ENCODE measurements at places on chromosomes 13 and 19.
A peak's percentile ranks its signal among the peaks of the same experiment; 100 is the strongest.

DNA sequence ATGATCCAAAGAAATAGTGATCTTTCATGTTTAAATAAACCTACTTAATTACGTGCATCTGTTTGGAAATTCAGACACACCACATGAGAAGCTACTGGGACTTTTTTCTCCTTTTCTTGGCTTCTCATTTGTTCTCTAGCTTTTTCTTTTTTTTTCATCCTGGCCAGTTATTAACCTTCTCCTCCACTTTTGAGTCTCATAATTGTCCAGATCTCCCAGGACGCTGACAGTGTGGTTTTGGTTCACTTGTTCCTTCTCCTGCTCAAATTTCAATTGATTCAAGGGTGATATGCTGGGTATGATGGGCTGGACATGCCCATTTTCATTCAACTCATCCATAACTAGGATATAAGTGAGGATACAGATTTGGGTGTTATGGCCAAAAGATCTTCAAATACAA is 152.3 kb downstream of the TM9SF2 start:
- no peak for DNase-seq

GRCh38 chr13:100350601-100351000 is 238.0 kb downstream of the GGACT start:
- DNase-seq, result peak; percentile 22

GRCh38 chr13:63614874-63615612 is 2199.4 kb upstream of the PCDH20 start:
- DNase-seq, result no peak

DNA sequence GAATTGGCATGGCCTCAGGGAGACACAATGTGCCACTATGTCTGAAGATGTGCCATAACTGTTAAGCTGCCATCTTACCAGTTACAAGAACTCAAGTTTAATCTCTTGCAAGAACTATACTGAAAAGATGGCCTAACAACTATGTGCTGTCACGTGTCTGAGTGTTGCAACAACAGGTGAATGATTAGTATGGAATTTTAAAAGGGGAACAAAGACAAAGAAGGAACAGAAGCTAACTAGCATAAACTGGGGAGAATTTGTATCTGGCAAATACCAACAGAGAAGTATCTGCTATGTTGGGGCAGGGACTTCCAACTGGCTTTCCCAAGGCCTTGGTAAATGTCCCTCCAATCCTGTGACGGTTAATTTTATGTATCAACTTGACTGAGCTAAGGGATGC is 11.5 kb upstream of the ACOD1 start:
- no peak for DNase-seq

- no peak for DNase-seq
Observed at GRCh38 chr13:103192511-103193135, 126.4 kb upstream of the SLC10A2 start.

- DNase-seq, result no peak
Observed at GRCh38 chr19:47713046-47714021, at the start of gene EHD2. Gene EHD2, plus strand, starts transcription at chr19:47713422. Its CDS starts 3,191 bp downstream, at chr19:47716613.

GRCh38 chr13:65553096-65553727 is 1676.9 kb downstream of the PCDH9 start:
- DNase-seq, result no peak

DNA sequence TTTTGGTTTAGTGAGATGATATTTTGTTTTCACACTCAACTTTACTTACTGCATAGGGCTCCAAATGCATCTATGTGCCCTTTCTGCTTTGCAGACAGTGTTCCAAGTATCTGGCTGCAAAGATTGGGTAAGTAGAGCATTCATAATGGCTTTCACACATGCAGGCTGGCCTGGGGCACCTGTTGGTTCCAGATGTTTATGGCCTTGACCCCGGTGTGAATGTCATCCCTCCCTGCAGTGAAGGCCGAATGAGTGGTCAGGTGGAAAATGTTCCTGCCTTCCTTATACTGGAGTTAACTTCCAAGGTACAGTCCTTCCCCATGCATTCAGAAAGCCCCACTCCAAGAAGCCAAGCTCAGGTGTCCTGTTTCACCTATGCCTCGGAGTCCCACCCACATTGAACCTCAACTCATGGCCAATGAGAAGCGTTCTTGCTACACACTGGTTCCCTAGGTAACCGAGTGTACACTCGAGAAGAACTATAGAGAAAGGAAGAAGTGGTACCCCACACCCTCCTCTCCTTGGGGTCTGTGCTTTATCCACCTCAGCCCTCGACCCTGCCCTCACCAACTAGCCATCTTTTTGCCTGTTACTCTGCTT is 23.0 kb upstream of the ZNF536 start:
- no peak for DNase-seq

GRCh38 chr19:35712567-35713505 is 5.0 kb upstream of the KMT2B start:
- no peak for DNase-seq

GRCh38 chr19:12703046-12703445 is 6.6 kb upstream of the FBXW9 start:
- DNase-seq, result peak; percentile 74

GRCh38 chr13:50518781-50519201 is 324.7 kb downstream of the DLEU7 start:
- DNase-seq, result no peak

DNA sequence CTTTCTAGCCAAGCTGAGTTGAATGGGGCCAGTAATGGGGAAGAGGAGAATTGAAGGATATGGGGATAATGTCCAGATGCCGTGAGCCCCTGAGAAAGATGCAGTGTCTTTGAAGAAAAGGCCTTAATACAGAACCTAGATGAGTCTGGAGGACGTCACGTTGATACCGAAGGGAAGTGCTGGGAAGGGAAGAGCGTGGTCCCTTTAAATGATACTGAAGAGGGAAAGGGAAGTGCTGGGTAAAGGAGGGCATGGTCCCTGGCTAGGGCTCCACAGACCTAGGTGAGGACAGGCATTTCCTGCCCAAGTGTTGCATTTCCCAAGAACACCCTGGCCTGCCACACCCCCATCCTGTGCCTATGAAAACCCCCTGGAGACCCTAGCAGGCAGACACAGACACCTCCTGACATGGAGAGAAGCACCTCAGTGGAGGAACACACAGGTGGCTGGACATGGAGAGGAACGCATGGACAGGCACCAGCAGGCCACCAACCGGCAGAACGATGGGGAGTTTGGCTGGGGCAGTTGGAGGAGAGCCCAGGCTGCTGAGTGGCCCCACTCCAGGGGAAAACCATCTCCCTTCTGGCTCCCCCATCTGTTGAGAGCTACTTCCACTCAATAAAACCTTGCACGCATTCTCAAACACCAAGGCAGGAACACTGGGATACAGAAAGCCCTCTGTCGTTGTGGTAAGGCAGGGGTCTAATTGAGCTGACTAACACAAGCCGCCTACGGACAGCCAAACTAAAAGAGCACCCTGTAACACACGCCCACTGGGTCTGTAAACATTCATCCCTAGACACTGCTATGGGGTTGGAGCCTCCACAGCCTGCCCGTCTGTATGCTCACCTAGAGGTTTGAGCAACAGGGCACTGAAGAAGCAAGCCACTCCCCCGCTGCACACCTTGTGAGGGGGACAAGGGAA is 34.9 kb upstream of the POMP start:
- DNase-seq, result no peak

DNA sequence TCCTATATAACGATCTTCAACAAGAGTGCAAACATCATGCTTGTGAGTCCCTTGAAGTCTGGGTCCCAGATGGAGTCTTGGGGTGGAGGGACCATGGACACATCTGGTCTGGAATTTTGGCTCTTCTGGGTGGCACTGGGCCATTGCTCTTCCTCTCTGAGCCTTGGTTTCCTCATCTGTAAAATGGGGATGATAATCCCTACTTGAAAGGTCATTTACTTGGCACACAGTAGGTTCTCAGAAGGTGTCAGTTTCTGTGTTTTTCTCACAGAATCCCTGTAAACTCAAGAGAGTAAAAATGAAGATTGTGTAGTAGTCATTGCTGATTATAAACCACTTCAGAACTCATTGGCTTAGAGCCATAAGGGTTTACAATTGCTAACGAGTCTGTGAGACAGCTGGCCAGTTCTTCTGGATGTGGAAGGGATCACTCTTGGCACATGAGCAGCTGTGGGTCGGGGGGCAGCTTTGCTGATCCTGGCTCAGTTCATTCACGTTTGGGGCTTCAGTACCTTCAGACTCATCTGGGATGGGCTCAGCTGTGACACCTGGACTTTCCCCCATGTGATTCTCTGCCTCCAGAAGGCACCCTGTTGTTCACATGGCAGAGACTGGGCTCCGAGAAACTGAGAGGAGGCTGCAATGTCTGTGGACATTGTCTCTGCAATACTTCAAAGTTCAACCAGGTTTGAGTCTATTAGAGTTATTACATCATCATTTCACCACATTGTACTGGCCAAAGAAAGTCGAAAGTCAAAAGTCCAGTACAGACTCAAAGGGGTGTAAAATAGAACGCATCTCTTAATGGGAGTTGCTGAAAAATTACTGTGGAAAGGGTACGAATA is 7.8 kb downstream of the CYP4F12 start:
- no peak for DNase-seq

DNA sequence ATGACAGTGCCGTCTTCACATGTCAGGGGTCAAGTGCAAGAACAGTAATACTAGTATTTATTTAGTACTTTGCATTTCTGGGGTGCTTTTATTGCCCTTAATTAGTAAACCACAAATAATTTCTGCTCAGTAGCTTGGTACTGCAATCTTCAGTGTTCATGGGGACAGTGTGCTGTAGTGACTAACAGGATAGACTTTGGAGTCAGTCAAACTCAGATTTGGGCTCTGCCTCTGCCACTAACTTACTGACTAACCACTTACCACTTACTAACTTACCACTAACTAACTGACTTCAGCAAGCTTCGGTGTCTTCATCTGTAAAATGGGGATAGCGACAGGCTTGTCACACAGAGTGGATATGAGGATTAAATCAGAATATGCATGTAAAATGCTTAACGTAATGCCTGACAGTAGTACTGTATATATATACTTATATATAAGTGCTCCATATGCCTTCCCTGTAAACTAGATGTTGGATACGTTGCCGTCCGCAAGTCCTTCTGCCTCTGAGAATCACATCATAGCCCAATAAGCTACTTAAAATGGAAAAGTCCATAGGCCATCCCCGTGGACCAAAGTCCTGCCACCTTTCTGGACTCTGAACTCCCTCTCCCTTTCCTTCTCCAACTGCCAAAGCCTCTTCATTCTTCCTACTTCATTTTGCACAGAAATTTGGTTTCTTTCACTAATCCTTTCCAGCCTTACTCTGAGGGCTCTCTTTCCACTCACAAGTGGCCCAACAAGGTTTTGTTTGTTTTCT is 158.1 kb downstream of the ZIC5 start:
- DNase-seq, result no peak

- DNase-seq, result no peak
Observed at GRCh38 chr13:30841154-30841553, 64.9 kb upstream of the MEDAG start.

DNA sequence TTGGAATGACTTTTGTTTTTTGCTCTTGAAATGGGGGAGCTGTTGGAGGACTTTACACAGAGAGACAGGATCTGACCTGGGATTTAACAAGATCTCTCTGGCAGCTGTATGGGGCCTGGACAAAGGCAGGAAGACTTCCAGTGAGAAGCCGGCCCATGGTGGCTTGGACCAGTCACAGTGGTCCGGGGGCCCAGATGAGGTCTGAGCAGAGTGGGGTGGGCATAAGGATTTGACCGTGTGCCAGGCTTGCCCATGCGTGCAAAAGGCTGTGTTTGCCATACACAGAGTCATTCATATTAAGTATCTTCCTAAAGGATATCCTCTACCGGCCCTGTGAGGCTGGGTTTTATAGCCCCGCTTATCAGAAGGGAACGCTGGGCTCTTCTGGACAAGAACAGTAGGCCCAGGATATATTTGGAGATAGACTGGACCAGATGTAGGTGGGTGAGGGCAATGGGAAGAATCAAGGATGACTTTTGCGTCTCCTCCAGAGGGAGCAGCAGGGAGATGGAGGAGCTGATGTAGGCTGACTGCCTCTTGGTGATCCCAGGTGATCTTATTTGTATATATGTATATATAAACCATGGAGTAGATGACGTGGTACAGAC is 4.1 kb downstream of the SPACA6 start:
- DNase-seq, result no peak

DNA sequence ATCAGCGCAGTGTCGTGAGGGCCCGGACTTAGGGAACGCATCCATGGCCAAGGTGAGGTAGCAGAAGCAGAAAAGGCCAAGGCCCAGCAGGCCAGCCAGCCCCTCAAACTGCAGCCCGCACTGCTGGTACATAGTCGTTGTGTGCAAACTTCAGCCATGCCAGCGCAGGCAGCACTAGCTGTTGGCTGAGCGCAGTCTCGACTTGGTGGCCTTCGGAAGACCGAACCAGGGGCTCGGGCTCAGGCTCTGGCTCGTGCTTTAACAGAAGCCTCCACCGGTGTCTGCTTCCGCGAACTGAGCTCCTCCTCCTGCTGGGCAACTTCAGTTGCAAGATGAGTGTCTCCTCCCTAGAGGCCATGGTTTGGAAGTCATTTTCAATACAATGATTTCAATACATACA is 157.5 kb downstream of the DNAJC15 start:
- no peak for DNase-seq

GRCh38 chr13:112655913-112656312 is 33.9 kb upstream of the ATP11A start:
- no peak for DNase-seq

DNA sequence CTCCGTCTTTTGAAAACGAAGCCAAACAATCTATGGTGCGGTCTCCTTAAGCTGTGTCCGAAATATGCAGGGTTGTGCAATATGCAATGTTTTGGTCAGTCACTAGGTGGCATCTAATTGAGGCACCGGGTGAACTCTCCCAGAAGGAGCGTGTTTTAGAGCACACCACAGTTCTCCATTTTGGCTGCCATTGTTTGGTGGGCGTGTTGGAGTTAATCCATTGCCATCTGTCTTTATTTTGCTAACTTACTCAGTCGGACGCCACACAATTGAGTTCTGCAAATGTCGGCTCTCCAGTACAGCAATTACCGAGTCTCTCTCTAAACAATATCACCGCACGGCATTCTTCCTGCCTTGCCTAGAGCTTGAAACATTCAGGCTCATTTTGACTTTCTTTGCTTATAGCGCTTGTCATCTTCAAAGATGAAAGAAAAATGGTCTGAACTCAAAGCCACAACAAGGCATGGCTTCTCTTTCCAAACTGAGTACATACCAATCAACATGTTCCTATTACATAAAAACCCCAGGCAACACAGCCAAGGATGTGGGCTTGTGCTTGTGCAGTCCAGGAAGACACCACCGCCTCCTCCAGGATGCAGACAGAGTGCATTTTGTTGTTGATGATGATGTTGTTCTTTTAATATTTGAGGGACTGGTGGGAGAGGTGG is 182.0 kb upstream of the SERP2 start:
- DNase-seq, result peak; percentile 74

- peak; percentile 4 for DNase-seq
Observed at GRCh38 chr19:11699931-11700794, 38.6 kb downstream of the ZNF823 start.

GRCh38 chr13:25727250-25727649 is 324.6 kb downstream of the SHISA2 start:
- DNase-seq, result no peak

GRCh38 chr19:41297628-41298347 is 12.2 kb upstream of the CCDC97 start:
- DNase-seq, result no peak

All from NCI-H1417 (cell line).